Ureter (tissue), 1 donor: ENCODE measurements at places on chromosomes 2 and 18. TPM values are rescaled to one million over a fixed set of nuclear protein-coding genes. Genes with fewer than 3 reads are reported as not detected.

Gene BOLL
- not detected for total RNA-seq

Gene GPBAR1
- total RNA-seq = 1.5 TPM

Gene KIAA2012
- total RNA-seq = not detected

Gene MAP3K19
- not detected for total RNA-seq

Gene KCNG2
- not detected for total RNA-seq

Gene CAPN13
- total RNA-seq = 67.4 TPM

Gene DSG2
- total RNA-seq = 93.1 TPM

Gene TNFAIP6
- total RNA-seq = 1.9 TPM

Gene CYTIP
- 15.8 TPM for total RNA-seq

Gene TWIST2
- total RNA-seq = 12.9 TPM

Gene HTR2B
- total RNA-seq = 0.44 TPM

Gene GULP1
- total RNA-seq = 19.9 TPM

Gene B3GNT7
- 2.2 TPM for total RNA-seq

Gene TMEFF2
- 4.8 TPM for total RNA-seq
